Activated T-helper 1 cell treated with Interleukin-2 at 50 U/mL for 16 hours (primary cell): ENCODE measurements at places on chromosomes 2 and 18.

- DNase-seq = no peak
Measured at GRCh38 chr2:221513232-221513631, 58.9 kb downstream of the EPHA4 start.

GRCh38 chr2:174208026-174208425 lies 40.3 kb downstream of the OLA1 start:
- DNase-seq = no peak

- DNase-seq = no peak
Measured at GRCh38 chr18:58635891-58636290, 7.0 kb upstream of the ALPK2 start.

DNA sequence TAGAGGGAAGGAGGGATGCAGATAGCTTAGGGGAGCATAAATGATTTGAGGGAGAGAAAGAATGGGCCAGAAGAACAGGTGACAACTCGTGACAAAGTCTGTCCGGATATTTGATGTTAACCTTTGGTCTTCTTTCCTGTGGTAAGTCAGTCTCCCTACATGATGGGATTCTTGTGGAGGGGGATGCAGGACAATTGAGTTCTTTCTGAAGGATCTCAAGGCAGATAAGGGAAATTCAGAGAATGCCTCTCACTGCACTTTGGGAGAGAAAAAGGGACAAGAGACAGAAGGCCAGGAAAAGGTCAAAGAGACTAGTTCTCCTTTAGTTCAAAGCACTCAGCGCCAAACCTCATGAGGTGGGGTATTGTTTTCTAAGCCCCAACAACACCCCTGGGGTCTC lies 34.2 kb downstream of the FBXO36 start:
- DNase-seq = no peak

GRCh38 chr2:26421961-26422360 lies 20.2 kb downstream of the DRC1 start:
- no peak for DNase-seq

- DNase-seq = no peak
Measured at GRCh38 chr2:20113004-20113796, 61.8 kb upstream of the LAPTM4A start.
